ENCODE measurements at places on chromosomes 2 and 18.

- peak; percentile 6 for DNase-seq
These were observed 186.6 kb downstream of the MTX2 start for GRCh38 chr2:176455816-176456291.

DNA sequence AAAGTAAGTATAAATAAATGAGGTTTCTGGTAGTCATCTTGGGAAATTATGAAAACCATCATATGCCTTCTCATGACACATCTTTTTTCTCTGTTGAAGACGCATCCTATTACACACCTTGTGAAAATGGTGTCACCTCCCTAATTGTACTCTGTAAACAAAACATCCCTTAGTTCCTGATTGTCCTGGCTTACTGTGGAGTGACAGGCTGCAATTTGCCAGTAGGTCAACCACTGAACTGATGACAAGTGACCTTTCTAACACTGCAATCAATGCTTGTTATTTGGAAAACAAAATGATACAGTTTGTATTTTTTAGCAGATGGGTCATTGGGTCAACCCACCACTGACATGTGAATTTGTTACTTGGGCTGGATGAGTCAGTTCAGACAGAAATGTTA lies 219.5 kb downstream of the PTPRM start:
- no peak for DNase-seq

DNA sequence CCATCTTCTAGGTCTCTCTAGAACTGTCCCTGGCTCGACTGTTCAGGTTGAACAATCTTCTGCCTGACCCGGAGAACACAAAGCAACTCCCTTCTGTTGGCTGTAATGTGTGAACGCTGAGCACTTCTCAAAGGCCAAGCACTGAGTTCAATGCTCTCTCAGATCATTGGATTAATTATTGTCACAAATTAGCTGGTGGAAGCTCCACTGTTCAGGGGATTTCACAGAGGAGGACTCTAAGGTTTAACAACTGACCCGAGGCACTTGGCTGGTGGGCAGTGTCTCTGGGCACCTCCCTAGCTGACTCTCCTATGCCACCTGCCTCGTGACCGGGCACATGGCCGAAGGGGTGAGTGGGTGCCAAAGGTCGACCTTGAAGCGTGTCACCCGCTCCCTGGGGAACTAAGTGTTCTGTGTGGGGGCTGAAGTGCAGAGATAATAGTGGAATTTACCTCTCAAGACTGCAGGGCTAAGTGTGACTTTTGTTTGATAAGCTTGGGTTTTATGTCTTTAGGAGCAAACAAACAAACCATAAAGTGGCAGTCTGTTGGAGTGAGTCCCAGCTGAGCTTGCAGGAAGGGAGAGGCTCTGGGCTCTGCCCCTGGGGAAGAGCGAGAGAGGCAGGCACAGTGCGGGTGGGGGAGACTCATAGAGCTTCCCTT lies 64.8 kb downstream of the BCL2L11 start:
- peak; percentile 67 for DNase-seq

DNA sequence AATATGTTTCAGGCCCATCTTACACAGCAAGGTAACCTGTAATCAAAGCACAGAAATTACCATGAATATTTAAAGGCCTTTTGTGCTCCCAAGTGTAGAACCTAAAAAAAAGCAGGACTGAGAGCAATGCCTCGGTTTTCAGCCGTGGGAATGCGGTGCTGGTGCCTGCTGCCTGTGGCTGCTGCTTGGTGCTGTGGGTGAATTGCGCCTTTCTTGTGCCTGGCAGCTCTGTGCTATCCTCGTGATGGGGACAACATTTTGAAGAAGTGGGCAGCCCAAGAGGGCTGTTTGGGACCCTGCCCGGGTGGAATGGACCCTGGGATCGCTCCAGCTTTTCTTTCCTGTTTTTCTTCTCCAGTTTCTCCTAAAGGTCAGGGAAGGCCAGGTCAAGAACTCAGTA lies 91.2 kb downstream of the ASAP2 start:
- DNase-seq, result no peak

DNA sequence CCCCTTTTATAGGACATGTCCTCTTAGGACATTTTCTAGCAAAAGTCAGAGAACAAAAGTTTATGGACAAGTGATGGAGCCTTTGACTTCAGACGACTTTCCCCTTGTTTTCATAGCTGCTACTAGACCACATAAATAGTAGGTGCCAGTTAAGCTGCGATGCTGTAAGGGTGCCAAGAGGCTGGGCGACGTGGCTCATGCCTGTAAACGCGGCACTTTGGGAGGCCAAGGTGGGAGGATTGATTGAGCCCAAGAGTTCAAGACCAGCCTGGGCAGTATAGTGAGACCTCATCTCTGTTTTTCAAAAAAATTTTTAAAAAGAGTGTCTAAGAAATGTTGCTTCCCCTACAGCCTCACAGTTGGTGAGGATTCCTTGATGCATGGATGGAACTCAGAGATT lies 2.2 kb upstream of the PLB1 start:
- DNase-seq, result no peak

GRCh38 chr18:43827311-43827710 lies 550.0 kb upstream of the SYT4 start:
- DNase-seq, result no peak

DNA sequence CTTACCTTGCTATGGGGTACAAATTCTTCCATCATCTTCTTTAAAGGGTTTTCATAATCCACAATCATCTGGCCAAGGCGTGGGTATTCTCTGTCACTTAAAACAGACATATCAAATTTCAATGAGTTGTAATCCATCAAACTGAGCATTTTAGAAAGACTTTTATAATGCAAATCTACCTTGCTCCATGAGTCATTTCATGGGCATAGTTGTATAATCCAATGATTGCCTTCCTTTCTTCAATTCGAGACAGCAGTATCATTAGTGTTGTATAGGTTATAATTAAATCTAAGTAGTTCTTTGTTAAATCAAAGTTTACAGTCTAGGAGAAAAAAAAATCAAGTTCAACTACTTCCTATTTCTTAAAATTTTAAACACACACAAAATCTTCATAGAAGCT lies 36.3 kb downstream of the NCKAP1 start:
- DNase-seq, result no peak

DNA sequence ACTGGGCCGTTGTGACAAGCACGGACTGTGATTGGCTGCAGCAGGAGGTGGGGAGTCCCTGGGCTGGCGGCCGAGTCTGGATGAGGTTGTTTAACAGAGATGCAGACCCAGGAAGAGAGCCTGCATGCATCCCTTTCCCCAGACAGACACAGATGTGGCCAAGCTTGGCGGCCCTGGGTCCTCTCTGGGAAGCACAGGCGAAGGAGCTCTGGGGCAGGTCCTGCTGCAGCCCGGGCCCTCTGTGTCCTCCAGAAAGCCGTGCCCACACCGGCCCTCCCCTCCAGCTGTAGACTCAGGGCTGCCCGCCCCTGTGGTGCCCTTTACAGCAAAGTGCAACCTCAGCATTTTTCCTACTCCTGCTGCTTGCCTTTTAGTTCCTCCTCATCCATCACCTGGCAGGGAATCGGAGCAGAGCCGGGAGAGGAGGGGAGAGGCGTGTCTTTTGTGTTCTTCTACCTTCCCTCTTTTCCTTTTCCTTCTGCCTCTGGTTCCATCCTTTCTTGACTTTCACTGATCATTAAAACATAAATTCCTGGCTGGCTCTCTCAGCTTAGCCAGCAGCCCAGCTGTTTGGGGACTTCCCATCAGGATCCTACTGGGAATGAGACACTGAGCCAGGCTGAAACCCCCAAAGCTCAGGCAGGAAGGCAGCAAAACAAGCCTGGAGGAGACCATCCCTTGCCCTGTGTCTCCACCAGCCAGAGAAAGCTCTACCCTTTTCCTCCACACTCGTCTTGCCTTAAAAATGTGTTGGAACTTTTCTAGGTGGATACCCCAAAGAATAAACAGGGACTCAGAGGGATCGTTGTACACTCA lies 75.0 kb downstream of the CTIF start:
- DNase-seq, result no peak

- DNase-seq, result no peak
These were observed 162.2 kb downstream of the BABAM2 start for GRCh38 chr2:28052691-28053090.

DNA sequence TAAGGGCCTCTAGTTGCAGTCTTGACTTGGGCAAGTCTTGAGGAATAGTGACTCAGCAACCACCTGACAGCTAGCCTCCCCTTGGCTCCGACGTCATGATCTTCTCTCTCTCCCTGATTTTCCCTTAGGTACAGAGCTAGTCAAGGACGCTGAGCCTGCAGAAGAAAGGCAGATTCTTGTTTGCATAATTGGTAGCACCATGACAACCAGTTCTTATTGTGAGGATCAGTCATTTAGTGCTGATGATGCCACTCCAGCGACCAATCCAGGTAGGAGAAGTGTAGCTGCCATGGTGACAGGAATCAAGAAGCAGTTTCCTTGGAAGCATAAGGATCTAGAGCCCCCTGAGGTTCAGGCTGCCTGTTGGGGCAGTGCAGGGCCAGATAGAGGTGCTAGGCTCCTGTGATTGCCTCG lies 2.8 kb upstream of the RESP18 start:
- no peak for DNase-seq

DNA sequence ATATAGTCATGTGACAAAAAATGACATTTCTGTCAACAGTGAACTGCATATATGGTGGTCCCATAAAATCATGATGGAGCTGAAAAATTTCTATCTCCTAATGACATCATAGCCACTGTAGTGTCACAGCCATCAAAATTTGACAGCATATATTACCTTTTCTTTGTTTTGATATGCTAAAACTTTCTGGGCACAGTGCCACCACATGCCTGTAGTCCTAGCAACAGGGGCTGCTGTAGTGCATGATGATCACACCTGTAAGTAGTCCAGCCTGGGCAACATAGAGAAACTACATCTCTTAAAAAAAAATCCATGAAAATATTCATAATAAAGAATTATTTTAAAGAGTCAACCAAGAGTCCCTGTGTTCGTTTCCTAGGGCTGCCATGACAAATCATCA lies 155.5 kb upstream of the SERTAD2 start:
- DNase-seq, result no peak

DNA sequence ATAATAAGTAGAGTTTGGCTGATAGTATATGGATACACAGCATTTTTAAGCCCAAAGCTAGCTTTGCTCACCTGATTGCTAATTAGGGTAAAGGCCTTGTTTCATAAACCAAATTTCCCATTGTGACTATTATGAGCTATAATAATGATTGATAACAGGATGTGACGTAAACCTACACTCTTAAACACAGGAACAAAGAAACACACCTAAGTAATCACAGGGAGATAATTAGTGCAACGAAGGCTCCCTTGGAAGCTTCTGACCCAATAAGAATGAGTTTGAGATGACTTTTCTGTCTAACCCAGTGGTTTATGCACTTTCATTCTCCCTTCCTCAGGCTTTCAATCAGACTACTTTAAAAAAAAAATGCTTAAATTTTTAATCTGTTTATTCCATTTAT lies 683.2 kb downstream of the SATB2 start:
- DNase-seq, result no peak

DNA sequence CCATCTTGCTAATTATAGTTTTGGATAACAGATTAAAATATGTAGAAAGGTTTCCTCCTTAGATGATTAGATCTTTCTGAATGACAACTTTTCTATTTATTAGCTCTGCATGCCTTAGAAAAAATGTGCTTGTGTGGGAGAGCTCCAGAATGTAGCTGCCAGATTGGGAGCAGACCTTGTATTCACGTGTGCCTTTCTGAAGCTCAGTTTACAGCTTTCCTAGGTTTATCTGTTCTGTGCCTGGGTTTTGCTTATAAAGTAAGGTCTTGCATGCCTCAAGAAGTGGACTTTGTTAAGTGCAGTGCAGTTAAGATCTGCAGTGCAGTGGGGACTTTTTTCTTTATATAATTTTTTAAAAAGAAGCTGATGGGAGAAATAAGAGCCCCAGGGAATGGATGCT lies 179.0 kb downstream of the DCC start:
- DNase-seq, result no peak

- DNase-seq, result no peak
These were observed 105.9 kb downstream of the CERS6 start for GRCh38 chr2:168561991-168562390.

DNA sequence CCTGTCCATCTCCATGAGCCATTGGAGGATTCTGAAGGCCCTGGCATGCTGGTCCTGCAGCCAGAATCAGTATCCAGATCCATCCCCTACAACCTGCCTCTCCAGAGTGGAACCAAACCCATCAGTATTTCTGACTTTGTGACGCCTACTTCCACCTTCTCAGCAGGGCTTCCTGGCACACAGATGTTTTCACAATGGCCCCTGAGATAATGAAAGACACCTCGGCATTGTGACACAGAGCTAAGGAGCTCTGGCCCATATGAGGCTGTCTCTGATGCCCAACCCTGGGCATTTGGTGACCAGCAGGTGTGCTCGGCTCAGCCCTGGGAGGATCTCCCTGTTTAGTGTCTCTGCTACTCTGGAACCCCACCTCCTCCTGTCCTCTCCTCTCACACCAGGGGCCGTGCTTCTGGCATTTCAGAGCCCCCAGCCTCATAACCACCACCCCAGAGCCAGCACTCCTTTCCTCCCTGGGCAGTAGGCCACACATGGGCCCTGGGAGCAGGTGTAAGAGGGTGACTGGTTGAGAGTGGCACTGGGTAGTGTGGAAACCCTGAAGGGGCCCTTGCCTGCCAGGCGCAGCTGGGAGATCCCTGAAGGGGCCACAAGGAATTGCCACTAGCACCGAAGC lies 38.2 kb downstream of the FOSL2 start:
- no peak for DNase-seq

DNA sequence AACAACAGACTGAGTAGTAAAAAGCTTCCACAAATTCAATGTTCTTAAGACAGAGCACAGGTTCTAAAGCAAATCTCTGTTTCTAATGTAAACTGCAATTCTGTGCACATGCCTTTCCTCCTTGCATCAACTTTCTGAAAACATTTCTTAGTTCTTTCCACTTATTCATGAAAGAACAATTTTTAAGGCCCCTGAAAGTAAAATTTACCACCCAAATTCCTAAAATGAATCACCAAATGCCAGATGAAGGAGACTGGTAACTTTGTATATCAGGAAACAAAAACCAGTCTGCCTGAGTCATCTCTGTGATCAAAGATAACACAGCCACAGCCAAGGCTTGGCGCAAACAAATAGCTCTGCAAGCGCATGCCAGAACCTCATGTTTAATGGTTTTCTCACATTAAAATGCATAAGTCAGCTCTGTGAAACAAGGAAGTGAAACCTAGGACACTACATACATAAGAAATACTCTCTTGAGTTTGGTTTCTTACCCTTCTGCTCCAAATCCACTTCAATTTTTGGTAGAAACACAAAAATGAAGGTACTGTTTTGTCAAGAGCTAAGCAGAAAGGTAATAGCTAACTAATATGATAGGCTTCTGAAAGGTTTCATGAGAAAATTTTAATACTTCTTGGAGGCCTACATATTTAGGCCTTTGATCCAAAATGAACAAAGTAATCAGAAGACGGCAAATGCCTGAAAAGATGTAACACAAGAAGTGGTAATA lies 169.4 kb downstream of the THADA start:
- DNase-seq, result peak; percentile 97

DNA sequence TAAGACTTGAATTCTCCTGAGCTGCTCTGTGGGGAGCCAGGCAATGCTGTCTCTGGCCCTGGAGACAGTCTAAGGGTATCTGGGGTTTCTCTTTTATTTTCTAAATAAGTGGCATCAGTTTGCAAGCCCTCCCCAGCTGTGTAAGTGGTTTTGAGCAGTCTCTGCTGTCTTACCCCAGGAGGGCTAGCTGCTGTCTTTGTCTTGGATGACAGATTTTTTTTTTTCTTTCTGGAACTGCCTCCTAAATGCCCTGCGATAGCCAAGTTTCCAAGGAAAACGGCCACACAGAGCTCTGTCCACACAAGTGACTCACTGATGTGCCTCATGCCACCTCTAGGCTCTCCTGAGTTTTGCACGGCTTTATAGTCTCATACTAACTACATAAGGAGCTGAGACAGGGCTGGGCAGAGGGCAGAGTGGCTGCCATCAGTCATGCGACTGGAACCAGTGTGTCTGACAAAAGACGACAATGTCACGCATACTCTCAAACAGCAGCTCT lies 37.2 kb upstream of the THOC1 start:
- no peak for DNase-seq

- DNase-seq, result peak; percentile 65
These were observed 9.5 kb upstream of the KDSR start for GRCh38 chr18:63376538-63376937.
